ENCODE measurements at places on chromosomes 3 and 15.
A peak's percentile ranks its signal among the peaks of the same experiment; 100 is the strongest.

DNA sequence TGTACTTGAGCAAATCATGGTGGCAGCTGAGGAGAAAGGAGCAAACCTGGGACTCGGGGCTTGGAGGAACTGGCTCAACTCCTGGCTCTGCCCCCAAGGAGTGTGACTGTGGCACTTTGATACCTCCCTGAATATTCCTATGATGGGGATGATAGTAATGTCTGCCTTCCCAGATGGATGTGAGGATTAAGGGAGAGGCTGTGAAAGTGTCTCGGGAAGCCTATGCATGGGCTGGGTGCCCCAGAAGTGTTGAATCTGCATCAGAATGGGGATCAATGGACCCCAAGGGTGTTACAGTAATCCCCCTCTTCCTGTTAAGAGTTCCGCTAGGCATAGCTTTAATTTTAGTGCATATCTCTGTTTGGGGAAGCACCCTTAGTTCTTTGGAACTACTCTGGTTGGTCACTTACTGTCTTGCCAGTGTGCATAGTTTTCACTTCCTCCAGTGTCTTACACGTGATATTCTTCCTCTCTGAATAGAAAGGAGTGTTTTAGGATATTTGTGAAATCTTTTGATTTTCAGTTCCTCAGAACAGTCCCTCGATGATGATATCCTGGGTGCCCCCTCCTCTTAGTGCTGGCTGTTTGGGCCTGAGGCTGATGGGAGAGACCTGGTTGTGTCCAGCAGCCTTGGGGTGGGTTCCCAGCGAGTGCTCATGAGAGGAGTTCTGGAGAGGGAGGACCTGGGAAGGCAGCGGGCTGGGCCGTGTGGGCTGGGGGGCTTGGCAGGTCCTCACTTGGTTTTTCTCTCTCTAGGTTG is 97.5 kb downstream of the CHDH start:
- DNase-seq = no peak

DNA sequence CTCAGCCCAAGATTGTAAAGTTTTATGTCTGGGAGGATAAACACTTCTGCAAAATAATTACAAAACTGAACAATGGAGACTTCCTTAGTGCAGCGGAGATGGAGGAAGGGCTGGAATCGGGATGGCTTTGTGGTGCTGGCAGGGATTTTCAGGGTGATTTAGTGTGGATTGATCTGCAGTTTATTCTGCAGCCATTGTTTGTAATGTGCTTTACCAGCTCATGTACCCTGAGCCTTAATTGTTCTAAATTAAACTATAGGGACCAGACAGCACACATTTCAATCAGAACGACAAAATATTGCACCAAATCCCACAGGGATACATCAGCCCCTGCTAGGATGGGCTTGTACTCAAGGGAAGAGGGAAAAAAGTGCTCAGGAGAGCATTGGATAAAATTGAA is 103.2 kb upstream of the ONECUT1 start:
- DNase-seq = no peak

- no peak for DNase-seq
These were observed 80.5 kb downstream of the STT3B start for GRCh38 chr3:31613177-31613576.

- DNase-seq = no peak
These were observed 10.1 kb downstream of the GOLIM4 start for GRCh38 chr3:168085491-168086119.

- no peak for DNase-seq
These were observed 2.5 kb upstream of the MUC13 start for GRCh38 chr3:124937049-124937448.

- no peak for DNase-seq
These were observed 250.2 kb downstream of the FAM43A start for GRCh38 chr3:194935632-194936470.

- DNase-seq = no peak
These were observed 98.2 kb downstream of the TMEM108 start for GRCh38 chr3:133136114-133137041.

DNA sequence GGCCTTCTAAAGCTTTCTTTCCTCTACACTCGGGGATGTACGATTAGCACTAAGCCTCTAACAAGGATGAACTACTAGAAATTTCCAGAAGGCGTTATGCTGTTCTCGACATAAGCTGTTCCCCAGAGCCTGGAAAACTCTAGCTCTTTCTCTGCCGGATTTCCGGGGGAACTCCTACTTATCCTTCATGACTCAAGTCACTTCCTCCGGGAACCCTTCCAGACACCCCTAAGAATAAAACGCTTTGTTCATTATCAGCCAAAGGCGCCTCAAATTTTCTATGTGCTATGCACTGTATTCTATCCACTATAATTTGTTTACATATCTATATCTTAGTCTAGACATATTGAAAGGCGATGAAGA is 455 bp upstream of the SNAP23 start:
- peak; percentile 52 for DNase-seq

DNA sequence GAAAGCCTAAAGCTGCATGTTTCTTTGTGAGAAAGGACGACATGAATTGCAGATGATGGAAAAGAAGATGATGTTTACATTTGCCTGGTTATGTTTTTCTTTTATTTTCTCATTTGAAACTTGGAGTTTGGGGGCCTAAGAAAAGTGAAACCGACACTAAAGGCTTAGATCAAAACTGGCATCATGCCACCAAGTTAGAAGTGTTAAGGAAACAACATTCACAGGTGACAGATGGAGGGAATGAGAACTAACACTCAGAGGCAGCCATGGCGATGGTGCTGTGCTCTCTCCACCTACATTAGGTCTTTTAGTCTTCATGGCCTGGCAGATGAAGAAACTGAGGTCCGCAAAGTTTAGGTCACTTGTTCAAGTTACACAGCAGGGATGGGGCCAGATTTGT is 923.6 kb downstream of the TUSC7 start:
- DNase-seq = no peak

- DNase-seq = no peak
These were observed 60.5 kb upstream of the TFRC start for GRCh38 chr3:196142202-196142956.
